Omental fat pad (tissue), 4 donors: ENCODE measurements at places on chromosomes 2 and 18. TPM values are rescaled to one million over a fixed set of nuclear protein-coding genes. Genes with fewer than 3 reads are reported as not detected.

The DUSP2 gene
- 199 TPM for total RNA-seq

The ANKRD62 gene
- not detected for total RNA-seq

The IL36RN gene
- total RNA-seq: not detected

The QPCT gene
- total RNA-seq: 3.7 TPM

The RAB6C gene
- total RNA-seq: 0.19 TPM

The ANKAR gene
- 19.4 TPM for total RNA-seq

The FRZB gene
- total RNA-seq: 4.9 TPM

The RNF152 gene
- total RNA-seq: 16.2 TPM

The CACNB4 gene
- total RNA-seq: 3.3 TPM

The PLGLB1 gene
- 8.0 TPM for total RNA-seq
